PC-3 (cell line): ENCODE measurements at places on chromosomes 7 and 10.

GRCh38 chr10:66209025-66209424 lies 716.8 kb upstream of the LRRTM3 start:
- DNase-seq = peak; percentile 93

DNA sequence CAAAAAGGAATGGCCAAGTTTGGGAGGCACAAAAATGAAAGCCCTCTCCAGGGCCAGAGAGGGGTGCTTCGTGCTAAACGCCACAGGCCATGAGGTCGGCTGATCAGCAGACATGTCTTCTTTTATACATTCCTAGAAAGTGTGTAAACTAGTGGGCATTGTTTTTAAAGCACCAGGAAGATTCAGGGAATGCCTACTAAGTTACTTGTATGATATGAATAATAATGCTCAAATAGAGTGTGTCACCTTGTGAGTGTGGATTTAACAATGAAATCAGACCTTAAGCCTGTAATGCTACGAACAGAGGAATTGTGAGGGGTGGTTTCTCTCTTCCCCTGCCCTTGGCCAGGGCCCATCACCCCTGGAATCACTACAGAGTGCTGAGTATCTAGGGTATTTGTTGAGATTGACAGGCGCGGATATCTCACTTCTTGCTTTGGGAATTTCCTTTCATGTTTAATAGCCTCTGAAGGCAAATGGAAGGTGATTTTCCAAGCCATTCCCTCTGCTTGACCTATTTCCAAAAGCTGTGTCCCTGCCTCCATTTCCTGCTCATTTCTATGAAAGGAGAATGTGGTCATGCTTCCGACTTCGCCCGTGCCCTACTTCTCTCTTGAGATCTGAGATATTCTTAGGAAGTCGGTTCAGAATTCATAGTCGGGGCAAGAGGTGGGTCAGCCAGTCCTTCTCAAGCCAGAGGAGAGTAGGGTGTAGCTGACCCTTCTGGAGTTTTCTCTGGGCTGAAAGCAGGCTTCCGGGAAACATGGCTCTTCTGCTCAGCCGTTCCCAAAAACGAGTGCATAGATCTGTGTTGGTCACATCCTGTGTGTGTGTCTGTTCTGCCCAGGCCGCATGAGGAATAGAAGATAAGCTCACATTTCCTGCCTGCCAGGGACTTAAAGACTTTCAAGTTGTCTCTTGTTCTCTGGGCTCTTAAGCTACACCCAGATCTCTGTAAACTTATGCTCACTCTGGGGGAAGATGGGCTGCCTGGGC lies 167.8 kb upstream of the ITGB1 start:
- peak; percentile 66 for DNase-seq

DNA sequence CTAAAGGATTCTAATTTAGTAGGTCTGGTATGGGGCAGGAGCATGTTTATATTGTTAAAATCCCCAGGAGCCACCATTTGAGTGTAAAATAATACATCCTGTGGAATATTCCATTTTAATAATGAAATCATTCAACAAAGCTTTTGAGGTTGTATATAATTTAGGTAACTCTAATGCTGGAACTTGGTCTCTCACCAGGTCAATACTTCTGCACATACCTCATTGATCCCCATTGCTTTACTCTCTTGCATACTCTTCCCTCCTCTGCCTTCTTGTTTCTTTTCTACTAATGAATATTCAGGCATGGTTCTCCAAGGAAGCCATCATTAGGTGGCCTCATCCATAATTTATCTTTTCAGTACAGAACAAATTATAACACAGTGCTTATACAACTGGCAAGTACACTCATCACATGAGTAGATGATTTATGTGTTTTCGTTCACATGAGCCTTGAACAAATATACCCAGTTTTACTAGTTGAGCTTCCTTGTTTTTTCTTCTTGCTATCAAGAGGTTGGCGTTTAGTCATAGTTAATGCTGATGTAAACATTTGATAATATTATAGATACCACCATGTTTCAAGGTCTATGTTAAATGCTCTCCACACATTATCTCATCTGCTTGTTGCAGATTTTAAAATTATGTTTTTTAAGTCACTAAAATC lies 7.2 kb downstream of the PALS2 start:
- DNase-seq = peak; percentile 69

GRCh38 chr10:6494936-6495592 lies 85.0 kb downstream of the PRKCQ start:
- DNase-seq = no peak

DNA sequence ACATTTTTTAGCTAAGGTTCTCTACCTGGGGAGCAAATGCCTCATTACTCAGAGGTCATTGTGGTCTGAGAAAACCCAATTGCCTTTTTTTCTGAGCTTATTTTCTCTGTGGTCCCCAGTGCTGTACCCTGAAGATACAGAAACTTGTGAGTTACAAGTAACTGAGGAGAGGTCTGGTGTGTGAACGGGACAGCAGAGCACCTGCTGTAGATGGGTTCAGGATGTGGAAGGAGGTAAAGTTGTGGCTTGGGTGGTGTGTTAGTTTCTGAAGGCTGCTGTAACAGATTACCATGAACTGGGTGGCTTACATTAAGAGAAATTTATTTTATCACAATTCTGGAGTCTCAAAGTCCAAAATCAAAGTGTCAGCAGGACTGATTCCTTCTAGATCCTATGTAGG lies 449.1 kb upstream of the NRP1 start:
- DNase-seq = no peak

- peak; percentile 66 for DNase-seq
Observed at GRCh38 chr10:24645784-24646183, 77.9 kb downstream of the ARHGAP21 start.

DNA sequence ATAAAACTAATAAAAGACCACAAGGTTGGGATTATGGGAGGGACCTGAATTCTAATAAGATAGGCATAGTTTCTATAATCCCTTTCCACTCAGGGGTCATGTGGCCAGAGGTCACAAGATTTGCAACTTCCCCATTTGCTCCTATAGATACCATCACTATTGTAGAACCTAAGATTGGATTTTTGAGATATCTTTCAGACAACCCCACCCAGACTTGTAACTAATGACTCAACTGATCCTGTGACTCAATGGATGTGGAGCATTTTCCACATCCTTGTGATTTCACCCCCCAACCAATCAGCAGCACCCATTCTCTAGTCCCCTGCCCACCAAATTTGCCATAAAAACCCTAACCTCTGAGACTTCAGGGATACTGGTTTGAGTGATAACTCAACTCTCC lies 51.9 kb upstream of the PIK3AP1 start:
- DNase-seq = no peak

GRCh38 chr7:111393011-111393754 lies 169.1 kb downstream of the IMMP2L start:
- DNase-seq = no peak

- DNase-seq = no peak
Observed at GRCh38 chr7:108404509-108405420, 51.5 kb downstream of the NRCAM start.
